ENCODE measurements at places on chromosomes 11 and 22.

DNA sequence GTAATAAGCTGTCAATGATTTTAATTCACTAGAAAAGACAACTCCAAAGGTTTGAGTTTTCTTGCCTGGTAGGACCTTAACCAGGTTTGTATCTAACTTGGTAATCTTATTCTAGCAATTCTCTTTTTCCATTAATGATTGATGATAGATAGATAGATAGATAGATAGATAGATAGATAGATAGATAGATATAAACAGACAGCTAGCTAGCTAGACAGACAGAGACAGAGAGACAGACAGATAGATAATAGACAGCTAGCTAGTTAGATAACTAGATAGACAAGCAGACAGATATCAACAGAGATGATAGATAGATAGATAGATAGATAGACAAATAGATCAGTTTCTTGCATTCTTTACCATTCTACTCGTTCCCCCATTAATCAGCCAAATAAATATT lies 15.3 kb downstream of the TMPRSS6 start:
- DNase-seq, result no peak

- DNase-seq, result no peak
These were observed 18.2 kb downstream of the RFPL3 start for GRCh38 chr22:32375678-32376450.

DNA sequence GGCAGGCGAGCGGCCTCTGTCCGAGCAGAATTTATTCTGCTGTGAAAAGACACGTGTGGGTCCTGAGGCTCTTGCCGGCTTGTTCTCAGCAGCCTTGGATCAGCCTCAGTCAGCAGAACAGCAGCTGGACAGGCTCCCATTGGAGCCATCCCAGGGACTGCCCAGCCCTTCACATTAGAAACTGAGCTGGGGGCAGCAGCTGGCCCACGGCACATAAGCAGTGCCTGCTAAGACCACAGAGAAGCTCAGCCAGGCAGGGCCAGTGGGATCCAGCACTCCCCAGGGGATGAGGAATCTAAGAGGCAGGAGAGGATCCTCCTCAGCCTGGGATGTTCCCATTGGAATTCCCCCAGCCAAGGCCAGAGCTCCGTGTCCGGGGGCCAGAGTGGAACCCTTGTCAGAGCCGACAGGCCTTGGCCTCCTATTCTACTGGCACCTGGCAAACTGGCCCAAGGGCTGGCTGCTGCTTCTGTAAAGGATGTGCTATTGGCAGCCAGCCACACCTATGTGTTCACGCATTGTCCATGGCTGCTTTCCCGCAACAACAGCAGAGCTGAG lies 18.2 kb downstream of the RTN4R start:
- no peak for DNase-seq

DNA sequence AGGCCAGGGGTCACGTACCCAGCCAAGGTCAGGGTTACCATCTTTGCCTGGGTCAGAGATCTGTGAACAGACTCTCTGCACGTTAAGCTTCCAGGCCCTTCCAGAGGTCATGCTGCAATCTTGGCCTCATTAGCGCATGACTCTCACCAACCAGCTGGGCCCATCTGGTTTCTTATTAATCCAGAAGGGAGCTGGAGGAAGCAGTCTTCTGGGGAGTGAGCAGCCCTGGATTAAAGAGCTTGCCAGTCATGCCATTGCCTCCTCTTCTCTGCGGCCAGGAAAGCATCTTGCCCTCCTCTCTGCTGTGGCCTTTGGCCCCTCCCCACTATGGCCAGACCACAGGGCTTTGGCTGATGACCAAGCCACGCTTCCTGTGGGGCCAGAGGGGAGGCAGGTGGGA lies 57.4 kb downstream of the CHST1 start:
- no peak for DNase-seq

GRCh38 chr11:5336331-5336730 lies 7.0 kb downstream of the OR51B5 start:
- DNase-seq, result no peak

DNA sequence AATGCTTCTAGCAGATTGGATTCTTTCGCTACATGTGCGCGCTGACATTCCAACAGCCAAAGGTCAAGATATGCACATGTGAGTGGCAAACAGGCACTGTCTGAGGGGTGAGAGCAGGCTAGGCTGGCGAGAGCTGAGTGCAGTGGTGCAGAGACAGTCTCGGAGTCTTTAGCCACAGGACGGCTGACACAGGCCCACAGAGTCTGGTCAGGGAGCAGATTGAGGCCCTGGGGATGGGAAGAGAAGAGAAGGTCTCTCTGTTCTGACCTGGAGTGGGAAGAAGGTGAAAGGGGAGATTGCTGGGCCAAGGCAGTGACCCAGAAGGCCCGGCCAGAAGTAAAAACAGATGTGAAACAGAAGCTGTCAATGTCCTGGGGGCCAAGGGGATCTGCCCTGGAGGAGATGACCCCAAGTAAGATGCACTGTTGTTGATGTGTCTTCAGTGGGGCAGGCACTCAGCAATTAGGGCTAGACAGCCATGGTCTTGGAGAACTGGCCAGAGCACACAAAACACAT lies 197.8 kb downstream of the ETS1 start:
- DNase-seq, result no peak

DNA sequence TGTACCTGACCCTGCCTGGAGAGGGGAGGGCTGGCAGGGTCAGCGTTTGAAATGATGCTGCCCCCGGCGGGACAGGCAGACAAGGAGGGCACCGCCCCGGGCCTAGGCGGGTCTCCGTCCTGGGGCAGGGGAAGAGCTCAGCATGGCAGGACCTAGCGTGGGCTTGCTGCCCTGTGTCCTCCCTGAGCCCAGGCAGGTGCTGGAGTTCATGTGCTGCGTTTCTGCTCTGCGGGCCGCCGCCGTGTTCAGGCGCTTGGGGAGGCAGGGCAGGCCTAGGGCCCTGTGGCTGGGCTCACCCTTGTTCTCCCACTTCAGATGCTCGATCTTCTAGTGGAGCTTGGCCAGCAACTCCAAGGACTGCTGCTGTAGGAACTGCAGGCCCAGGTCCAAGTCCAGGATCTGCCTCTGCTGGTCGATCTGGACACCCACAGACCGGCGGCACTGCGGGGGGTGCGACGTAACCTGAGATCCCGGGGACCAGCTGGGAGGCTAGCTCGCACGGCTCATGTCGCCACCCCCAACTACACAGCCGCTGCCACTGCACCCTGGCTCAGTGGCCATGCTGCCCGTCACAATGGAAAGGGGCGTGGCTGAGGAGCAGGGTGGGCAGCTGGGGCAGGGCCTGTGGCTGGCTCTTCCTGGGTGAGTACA lies 84.4 kb downstream of the MED15 start:
- DNase-seq, result no peak

- DNase-seq, result no peak
These were observed 11.7 kb upstream of the SORL1-AS1 start for GRCh38 chr11:121464352-121464946.

GRCh38 chr11:62540804-62541701 lies 5.6 kb downstream of the AHNAK start:
- DNase-seq, result no peak

DNA sequence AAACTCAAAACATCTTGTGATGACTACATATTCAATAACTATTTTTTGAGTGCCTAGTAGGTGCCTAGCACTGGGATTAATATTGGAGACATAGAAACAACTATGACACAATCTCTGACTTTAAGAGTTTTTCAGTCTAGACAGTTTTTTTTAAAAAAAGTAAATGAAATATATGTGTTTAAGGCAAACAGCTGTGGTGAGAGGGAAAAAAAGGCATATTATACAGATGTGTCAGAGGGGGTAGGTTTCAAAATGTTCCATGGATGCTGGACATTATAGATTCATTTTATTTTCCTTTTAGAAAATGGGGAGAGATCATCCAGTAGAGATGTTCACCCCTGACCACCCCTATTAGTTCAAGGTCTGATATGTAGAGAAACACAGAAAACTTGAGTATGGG lies 90.8 kb downstream of the LUZP2 start:
- DNase-seq, result no peak

DNA sequence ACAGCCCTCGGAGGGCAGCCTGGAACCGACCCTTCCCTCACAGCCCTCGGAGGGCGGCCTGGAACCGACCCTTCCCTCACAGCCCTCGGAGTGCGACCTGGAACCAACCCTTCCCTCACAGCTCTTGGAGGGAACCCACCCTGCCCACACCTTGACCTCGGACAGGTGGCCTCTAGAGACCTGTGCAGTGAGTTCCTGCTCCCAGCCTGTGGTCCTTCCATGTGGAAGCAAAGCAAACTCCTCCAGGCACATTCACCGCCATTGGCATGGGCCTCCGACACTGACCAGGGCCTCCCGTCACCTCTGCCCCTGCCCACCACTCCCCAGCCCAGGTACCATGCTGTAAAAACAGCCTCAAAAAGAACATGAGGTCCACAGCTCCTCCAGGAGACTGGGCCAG lies 272.1 kb downstream of the BRD1 start:
- no peak for DNase-seq

DNA sequence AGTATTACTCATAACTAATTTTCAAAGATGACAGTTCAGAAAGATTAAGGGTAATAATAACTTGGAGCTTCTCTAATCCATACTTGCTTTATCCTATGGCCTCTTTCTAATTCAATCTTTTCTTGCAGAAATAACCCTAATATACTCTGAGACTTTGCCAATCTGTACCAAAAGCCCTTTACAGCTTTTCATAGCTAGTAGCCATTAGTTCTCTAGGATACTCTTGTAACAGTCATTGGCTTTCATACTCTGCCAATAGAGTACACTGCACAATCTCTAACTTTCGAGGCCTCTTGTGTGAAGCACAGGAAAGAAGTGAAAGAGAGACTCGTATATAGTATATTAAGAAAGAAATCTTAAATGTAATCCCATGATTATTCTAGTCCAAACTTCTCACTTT lies 38.1 kb downstream of the SLC36A4 start:
- DNase-seq, result no peak

DNA sequence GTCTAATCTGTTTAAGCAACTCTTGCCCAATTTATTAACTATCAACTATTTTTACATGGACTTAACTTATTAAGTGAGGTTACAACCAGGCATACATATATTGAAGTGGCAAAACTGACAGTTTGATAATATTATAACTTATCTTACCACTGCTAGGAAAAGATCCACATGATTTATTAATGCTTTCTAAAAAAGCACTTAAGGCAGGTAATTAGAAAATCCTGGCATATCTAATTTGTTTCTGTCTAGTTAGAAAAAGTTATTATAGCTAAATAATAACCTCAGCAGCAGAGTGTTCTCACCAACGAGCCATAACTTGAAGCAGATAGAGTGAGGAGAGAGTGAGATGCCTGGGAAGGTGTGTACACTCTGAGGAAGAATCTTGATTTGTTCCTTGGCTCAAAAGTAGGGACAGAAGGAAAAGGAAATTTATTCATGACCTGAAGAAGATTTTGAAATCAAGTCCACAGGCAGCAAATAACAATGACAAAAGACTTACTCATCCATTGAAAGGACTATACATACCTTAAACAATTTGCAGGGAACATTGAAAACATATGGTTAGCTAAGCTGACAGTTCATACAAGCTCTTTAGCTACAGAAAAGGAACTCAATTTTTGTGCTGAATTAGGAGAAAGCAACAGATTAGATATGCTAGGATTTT lies 7.1 kb upstream of the MUC15 start:
- DNase-seq, result no peak

- DNase-seq, result no peak
These were observed 4.6 kb downstream of the PRSS23 start for GRCh38 chr11:86804951-86805350.

GRCh38 chr11:74471037-74471436 lies 3.7 kb upstream of the KCNE3 start:
- DNase-seq, result no peak
